Bronchial smooth muscle cell (primary cell): ENCODE measurements at places on chromosomes 2 and 18. TPM values are rescaled to one million over a fixed set of nuclear protein-coding genes. Genes with fewer than 3 reads are reported as not detected.

Gene RNF144A
- total RNA-seq: 0.17 and 3.9 TPM in 2 replicates

Gene GBX2
- total RNA-seq: not detected in 2 replicates

Gene CRYBA2
- not detected in 2 replicates for total RNA-seq

Gene ARMC9
- total RNA-seq: 42.7 and 85.1 TPM in 2 replicates
